ENCODE measurements at places on chromosomes 13 and 19. TPM values are rescaled to one million over a fixed set of nuclear protein-coding genes. Genes with fewer than 3 reads are reported as not detected.
A peak's percentile ranks its signal among the peaks of the same experiment; 100 is the strongest.

ASPDH gene
- total RNA-seq: not detected

- no peak for DNase-seq
These were observed 45.8 kb upstream of the SCEL start for GRCh38 chr13:77489566-77490337.

DNA sequence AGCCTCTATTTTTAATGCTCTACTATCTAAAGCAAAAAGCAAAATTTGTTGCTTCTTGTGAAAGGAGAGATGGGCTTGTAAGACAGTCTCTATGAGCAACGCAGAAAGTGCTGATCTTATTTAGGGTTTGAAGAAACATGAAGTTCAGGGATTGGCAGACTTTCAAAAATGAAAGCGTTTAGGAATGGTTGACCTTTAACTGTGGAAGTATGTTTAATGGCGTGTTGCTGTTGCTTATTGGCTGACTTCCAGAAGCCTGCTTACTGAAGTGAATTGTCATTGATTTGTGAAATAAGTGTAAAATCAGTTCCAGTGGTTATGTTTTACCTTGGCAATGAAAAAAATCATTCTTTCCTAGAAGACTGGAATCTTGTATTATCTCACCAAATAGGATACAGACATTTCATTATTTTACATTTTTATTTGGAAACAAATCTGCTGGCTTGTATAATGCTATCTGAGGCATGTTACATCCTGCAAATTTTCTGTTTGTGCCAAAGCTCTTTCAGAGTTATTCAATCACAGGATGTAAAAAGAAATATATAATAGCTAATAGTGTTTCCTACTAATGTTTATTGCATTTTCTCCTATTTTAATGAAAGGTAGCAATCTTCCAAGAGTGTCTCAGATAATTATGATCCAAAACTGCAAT lies 221.3 kb upstream of the SLITRK6 start:
- no peak for DNase-seq

IL4I1 gene
- not detected for total RNA-seq

ZGLP1 gene
- total RNA-seq: 2.3 TPM

ZNF729 gene
- total RNA-seq: not detected

DNA sequence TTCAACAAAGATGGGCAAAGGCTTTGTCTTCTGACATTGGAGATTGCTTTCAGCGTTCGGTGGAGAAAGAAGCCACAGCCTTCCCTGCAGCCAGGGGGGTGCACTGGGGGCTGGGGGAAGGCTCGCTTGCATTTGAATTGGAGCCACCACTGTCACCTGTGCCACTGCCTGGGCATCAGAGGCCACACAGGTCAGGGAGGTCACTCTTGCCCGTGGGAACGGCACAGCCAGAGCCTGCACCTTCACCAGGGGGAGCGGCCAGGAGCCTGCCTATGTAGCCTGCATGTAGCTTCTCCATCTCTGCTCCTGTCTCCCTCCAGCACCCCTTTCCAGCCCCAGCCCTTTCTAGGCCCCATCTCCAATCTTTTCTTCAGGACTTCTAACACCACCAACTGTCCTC lies 43.7 kb upstream of the KCTD15 start:
- no peak for DNase-seq

- DNase-seq: no peak
These were observed 199.7 kb downstream of the IRS2 start for GRCh38 chr13:109586509-109587346.

KLK7 gene
- total RNA-seq: not detected

GRCh38 chr13:98880677-98881076 lies 97.2 kb downstream of the DOCK9 start:
- DNase-seq: no peak

- peak; percentile 38 for DNase-seq
These were observed 81.6 kb downstream of the DPF1 start for GRCh38 chr19:38142176-38143035.

DNA sequence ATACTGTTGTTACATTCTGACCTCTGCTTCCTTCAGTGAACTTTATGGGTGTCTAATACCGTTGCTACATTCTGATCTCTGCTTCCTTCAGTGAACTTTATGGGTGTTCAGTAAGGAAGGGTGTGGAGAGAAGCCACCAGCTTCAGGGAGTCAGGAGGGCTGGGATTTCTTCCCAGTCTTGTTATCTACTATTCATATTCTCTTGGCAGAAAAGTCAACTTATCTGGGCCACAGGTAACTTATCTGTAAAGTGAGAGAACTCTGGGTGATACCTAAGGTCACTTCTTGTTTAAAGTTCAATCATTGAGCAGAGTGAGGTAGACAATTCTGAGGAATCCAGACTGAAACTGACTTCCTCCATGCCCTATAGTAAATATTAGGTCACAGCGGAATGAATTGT lies 71.2 kb upstream of the STK24 start:
- peak; percentile 34 for DNase-seq

DNA sequence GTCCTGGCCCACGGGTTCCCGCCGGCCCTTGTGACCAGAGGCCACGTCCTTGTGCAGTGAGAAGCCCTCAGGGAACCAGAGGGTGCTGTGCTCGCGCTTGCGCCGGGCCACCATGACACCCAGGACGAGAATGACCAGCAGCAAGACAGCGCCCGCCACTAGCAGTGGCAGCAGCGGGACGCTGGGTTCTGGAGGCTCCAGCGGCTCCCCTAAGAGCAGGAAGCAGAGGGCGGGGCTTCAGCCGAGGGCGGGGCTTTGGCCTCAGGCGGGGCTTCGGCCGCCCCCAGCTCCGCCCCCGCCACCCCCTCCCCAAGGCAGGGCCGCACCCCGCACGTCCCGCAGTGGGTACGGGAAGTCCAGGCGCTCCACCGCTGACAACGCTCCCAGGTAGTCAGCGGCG lies 30.4 kb downstream of the NOTCH3 start:
- DNase-seq: no peak

DNA sequence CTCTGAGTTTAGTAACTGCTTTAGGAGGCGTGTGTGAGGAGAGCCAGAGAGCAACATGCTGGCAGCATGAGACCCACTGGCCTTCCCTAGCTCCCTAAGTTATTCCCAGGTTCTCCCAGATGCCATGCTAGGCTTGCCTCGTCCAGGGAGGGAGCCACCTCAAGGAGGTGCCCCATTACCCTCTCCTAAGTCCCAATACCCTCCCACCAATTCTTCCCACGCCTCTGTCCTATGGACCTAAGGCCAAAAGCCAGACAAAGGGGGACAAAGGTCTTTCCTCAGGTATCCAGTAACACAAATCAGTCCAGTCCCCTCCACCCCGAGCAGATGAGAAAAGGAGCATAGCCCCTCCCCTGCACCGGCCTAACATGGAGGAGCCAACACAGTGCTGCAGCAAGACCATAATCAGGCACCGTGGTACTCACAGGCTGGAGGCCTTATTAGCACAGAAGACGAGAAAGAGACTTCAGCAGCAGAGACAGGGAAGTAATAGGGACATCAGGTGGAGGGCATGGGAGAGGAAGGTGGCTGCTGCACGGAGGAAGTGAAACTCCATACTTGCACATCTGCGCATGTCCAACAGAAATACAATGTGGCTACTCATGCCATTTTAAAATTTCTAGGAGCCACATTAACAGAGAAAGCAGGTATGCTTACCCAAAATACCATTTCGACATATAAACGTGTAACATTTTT lies 46.3 kb downstream of the BRD4 start:
- no peak for DNase-seq

- DNase-seq: no peak
These were observed 41.5 kb downstream of the TMEM255B start for GRCh38 chr13:113800576-113800926.

DNA sequence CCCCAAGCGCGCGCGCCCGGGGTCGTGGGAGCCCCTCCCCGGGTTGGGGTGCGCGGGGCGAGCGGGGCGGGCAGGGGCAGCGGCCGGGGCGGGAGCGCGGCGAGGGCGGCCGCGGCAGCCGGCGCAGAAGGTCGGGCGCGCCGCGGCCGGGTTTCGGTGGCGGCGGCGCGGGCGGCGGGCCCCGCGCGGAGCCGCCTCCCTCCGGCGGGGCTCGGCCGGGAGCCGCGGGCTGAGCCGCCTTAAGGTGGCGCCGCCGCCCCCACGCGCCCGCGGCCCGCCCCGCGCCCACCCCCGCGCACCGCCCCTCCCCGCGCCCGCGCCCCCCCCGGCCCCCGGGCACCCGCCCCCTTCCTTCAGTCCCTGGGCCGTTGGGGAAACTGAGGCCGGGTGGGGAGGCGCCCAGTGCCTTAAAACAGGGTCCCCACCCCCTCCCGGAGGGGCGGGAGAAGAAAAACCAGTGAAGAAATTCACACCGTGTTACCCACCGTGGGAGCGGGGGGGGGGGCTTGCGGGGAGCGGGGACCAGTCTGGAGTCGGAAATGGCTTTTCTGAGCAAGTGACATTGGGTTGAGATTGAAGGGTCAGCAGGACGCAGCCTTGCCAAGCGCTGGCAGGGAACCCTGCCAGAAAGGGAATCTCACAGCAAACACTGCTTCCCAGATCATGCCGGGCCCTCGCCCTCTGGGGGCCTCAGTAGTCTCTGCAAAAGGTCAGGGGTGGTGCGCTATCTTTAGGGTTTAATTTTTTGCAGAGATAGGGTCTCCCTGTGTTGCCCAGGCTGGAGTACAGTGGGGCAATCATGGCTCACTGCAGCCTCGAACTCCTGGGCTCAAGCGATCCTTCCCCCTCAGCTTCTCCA lies at the start of gene TLE2:
TLE2 (minus strand) TSS at position 216 of the 859 bp plus-strand sequence. CDS start 376 bp downstream, outside the sequence.
- DNase-seq: peak; percentile 51

DNA sequence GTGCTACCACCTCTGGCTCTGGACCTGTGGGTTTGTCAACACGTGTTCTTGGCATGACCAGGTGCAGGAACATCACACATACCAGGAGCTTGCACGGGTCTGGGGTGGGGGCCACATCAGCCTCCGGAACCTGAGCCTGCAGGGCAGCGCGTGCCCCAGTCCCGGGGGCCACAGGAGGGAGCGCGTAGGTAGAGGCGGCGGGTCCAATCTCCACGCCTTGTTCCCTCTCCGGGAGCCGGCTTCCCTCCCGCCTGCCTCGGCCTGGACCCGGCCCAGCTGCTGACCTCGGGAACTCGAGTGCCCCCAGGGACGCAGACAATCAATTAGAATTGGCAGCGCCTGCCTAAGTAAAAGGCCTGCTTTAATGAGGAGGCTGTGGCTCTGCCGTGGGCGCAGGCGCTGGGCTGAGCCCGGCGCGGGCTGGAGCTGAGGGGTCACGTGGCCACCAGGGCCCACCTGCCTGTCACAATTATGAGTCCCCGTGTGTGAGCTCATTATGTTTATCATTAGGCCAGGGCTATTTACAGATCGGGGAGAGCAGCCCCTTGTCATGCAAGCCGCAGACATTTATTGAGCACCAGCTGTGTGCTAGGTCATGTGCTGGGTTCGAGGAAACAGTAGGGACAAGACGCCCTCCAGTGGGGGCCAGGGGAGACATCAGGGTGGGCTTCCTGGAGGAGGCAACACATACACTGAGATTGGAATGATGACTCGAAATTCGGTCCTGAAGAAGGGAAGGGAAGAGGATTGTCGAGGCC lies 32.2 kb upstream of the TNFAIP8L1 start:
- DNase-seq: peak; percentile 64

- DNase-seq: no peak
These were observed 9.7 kb downstream of the INAFM1 start for GRCh38 chr19:47284324-47284899.

DNA sequence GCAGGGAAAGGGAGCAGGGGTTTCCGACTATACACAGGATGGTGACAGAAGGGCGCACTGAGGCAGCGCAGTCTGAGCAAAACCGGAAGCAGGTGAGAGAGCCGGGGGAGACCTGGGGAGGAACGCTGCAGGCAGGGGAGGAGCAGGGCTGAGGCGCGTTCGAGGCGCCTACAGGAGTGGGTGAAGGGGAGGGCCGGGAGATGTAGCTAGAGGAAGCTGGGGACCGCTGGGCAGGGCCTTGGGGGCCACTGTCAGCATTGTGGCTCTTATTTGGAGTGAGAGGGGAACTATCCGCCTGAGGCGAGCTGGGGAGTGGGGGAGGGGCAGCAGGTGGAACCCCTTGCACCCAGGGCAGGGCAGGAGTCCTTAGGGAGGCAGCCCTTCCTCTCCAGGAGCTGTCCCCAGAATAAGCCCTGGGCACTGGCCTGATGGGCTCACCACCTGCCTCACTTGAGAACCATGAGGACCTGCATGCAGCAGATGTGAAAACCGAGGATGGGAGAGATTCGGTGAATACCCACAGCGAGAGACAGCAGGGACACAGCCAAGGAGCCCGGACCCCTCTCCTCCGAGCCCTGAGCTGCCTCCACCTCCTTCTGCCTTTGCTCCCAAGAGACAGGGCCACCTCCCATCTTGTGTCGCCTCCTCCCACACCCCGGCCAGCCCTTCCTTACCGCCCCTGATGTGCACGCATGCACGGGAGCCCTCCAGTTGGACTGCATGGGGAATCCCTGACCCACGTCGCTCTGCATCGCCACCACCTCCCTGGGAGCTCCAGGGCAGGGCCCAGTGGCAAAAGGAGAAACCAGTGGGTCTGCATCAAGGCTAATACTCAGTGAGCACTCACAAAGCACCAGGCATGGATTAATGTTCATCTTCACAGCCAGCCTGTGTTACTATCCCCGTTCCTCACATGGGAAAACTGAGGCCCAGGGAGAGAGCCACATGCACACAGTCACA lies 10.3 kb downstream of the AKT2 start:
- DNase-seq: no peak

DNA sequence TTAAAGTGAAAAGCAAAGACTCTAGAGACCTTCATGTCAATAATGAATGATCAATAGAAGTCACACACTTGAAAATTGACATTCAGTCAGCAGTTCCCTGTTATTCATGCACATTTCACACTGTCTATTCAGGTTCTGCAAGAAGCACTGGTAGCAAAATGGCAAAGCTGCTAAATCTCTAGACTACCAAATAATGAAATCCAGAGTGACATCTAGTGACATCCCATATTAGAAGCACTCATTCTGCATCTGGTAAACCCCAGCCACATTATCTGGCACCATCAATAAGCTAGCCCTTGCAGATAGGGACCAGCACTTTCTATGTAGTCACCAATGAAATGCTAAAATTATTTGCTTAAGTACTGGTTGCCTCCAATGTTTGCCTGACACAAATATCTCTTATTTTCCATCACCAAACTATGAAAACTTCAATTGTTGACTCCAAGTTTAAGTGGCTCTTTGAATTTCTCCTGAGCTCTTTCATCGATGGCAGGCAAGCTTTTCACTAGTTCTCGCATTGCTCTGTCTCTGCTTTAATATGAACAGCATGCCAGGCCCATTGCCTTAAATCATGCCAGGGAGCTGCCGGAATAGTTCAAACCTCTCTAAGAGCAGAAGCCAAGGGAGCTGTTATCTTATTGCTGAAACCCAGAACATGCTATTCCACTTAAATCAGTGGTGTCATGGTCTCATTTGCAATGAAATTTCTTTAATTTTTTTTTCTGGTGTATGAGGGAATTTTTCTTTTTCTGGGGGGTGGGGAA lies 409.9 kb downstream of the MZT1 start:
- DNase-seq: no peak

GRCh38 chr13:35718084-35718483 lies 241.6 kb upstream of the MAB21L1 start:
- DNase-seq: no peak

All from body of pancreas (tissue), 4 donors.